ENCODE measurements at places on chromosomes 2 and 18. TPM values are rescaled to one million over a fixed set of nuclear protein-coding genes. Genes with fewer than 3 reads are reported as not detected.
A peak's percentile ranks its signal among the peaks of the same experiment; 100 is the strongest.

GRCh38 chr2:113136828-113137775, 9.7 kb downstream of the IL1RN start:
- H3K4me3 ChIP-seq, result no peak overlapping the region
- H3K36me3 ChIP-seq, result no peaks in the 10 kb centered on the region
- no peak overlapping the region for H3K27ac ChIP-seq
- H3K27me3 ChIP-seq, result no peaks in the 10 kb centered on the region
- peak; percentile 77 for DNase-seq
- peaks cover 5% of the 10 kb centered on the region for H3K4me1 ChIP-seq

DNA sequence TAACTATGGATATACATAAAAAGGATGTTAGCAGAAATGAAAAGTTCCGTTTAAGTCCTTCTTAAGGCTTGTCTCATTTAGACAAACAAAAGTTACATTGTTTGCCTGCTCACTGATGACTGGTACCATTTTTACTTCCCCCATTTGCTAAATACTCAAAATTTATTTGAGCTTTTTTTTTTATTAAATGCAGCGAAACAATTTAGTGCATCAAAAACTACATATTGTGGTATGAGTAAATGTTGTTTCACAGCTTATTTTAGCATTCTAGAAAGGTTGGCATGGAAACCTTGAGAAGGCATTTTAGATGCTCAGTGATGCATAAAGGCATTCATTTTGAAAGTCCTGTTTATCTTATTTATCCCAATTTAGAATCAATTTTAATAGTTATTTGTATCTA, 100.0 kb downstream of the MAP2 start:
- DNase-seq, result no peak
- no peak overlapping the region for H3K4me3 ChIP-seq
- no peak overlapping the region for H3K27ac ChIP-seq

Gene KHK
- 2.6 TPM for total RNA-seq

Gene RTKN
- total RNA-seq, result 26.8 TPM

Gene GCC2
- 76.9 TPM for total RNA-seq
